ENCODE measurements at places on chromosomes 6 and 20.

DNA sequence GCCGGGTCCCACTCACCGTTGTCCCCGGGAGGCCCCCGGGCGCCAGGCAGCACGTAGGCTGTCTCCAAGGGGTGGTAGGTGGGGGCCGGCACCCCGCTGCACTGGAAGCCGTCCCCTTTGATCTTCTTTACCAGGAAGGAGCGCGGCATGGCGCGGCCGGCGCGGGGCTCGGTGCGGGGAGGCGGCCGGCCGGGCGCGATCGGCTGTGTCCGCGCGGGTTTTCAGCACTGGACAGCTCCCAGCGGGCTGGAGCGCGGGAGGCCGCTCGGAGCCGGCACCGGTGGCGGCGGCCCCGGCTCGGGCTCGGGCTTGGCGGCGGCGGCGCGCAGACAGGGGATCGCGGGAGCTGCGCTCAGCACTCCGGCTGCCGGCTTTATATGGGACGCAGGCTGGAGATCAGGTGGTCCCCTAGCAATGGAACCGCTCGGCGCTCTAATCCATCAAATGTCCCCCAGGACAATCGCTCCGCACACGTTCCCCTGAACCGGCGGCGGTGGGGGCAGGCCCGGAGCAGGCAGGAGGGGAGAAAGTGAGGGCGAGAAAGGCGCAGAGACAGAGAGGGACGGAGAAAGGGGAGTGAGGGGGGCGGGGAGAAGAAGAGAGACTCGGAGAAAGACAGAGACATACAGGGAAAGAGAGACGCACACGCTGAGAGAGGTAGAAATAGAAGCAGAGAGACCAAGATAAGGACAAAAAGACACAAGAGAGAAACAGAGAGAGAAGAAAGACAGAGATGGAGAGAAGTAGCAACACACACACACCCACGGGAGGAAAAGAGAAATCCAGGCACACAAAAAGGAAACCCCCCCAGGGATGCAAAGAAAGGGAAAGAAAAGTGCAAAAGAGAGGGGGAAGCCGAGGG, at the start of gene SCRT2:
TSS of gene SCRT2 (minus strand) at position 350 of the 862 bp plus-strand sequence. CDS start at position 149, 201 bp downstream.
- DNase-seq = peak; percentile 71

- DNase-seq = no peak
Observed at GRCh38 chr6:3746119-3746691, 5.3 kb downstream of the PXDC1 start.

DNA sequence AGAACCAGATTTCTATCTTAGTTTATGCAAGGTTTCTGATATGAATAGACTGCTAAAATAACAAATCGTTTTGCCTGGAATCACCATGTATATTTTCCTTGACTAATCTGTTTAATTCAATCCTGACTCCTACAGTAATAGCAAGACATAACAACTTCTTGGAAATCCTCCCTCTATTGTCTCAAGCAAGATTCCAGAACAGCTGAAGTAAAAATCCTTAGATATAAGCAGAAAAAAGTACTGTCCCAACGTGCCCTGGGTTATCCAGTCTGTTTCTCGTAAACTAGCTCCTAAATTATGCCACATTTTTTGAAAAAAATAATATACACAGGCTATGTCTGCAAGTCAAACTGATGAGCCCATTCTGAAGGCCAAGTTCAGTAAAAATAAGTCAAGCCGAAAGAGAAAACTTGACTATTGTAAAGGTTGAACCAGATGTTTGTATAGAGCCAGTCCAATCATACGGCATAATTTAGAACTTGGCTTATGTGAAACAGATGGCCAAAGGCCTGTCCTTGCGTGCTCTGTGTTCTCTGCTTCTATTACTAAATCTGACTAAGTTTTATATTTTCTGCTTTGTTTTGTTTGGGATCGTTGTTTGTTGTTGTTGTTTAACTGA, 341.6 kb upstream of the NRSN1 start:
- DNase-seq = no peak

DNA sequence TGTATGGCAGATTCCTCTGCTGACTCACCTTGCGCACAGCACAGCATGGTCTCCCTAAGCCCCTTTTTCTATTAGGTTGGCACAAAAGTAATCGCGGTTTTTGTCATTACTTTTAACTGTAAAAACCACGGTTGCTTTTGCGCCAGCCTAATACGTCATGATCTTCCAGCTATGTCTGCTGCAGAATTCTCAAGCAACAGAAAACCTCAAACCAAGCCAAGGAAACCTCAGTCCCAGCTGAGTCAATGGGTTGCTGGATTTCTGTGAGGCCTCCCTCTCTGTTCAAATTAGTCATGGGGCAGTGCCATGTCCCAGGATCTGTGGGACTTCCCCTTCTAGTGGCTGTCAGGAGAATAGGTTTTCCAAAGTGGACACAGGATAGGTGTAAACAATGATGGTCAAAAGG, 15.7 kb upstream of the ENPP1 start:
- DNase-seq = peak; percentile 51

DNA sequence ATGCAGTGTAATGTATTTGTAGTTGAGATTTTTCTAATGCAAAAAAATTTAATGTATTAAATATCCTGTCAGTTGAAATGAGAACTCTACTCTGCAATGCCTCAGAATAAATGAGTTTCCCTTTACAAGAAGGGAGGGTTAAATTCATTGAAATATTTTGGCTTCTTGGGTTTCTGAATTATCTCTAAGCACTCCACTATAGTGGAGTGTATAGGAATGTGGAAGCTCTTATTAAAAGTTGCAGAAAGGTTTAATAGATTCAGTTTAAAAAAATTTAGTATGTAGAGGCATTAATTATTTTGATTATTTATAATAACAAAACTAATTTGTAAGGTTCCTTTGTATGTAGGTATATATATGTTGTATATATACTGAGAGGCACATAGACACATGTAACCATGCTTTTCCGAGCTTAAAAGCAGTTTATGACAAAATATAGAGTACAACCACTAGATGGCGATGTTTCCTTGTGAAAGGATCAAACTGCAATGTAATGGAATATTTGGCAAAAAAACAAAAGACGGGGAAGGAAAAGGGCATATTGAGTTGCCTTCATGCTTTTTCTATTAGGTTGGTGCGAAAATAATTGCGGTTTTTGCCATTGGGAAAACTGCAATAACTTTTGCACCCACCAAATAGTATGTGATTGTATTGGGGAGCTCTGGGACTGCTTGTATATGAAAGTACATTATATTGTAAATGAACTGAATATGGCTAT, 144.2 kb downstream of the MYO6 start:
- peak; percentile 80 for DNase-seq

GRCh38 chr20:17295151-17295726, 68.4 kb downstream of the PCSK2 start:
- no peak for DNase-seq

Data from fibroblast of upper back skin (primary cell).